ENCODE measurements at places on chromosomes 11 and 22.

- no peak overlapping the region for H3K4me3 ChIP-seq
- no peak for DNase-seq
- no peak overlapping the region for H3K27ac ChIP-seq
- peaks cover 7% of the 10 kb centered on the region for H3K27me3 ChIP-seq
- H3K4me1 ChIP-seq = no peaks in the 10 kb centered on the region
Observed at GRCh38 chr11:128776424-128777284, 82.8 kb downstream of the FLI1 start.

- H3K27ac ChIP-seq = no peak overlapping the region
- no peak for DNase-seq
Observed at GRCh38 chr11:96704847-96705246, 315.0 kb downstream of the JRKL start.

DNA sequence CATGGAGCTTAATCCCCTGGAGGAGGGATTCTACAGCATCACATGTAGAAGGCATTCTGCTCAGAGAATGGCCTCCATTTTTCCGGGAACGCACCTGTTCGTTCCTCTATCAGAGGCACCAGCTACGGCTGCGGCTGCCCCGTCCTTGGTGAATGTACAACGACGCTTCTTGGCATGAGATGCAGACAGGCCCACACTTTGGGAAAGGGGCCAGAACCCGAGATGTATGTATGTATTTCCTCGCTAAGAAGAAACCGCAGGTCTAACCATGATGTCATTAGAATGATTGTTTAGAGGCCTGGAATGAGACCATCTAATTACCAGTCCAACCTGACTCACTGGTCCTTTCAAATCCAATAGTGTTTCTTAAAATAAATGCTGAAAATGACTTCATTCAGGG, 1293.4 kb downstream of the TBC1D22A start:
- H3K27ac ChIP-seq = no peak overlapping the region
- H3K4me1 ChIP-seq = no peaks in the 10 kb centered on the region
- no peak for DNase-seq
- H3K36me3 ChIP-seq = no peaks in the 10 kb centered on the region
- H3K4me3 ChIP-seq = no peak overlapping the region

GRCh38 chr11:93491973-93492372, 51.2 kb downstream of the SMCO4 start:
- H3K27ac ChIP-seq = no peak overlapping the region
- H3K4me1 ChIP-seq = peaks cover 23% of the 10 kb centered on the region
- no peaks in the 10 kb centered on the region for H3K36me3 ChIP-seq
- H3K27me3 ChIP-seq = no peaks in the 10 kb centered on the region
- no peak overlapping the region for H3K4me3 ChIP-seq

- H3K4me3 ChIP-seq = no peak overlapping the region
- no peak overlapping the region for H3K27ac ChIP-seq
- DNase-seq = no peak
- no peaks in the 10 kb centered on the region for H3K4me1 ChIP-seq
- no peaks in the 10 kb centered on the region for H3K36me3 ChIP-seq
Observed at GRCh38 chr11:14179116-14179820, 179.7 kb downstream of the RRAS2 start.

DNA sequence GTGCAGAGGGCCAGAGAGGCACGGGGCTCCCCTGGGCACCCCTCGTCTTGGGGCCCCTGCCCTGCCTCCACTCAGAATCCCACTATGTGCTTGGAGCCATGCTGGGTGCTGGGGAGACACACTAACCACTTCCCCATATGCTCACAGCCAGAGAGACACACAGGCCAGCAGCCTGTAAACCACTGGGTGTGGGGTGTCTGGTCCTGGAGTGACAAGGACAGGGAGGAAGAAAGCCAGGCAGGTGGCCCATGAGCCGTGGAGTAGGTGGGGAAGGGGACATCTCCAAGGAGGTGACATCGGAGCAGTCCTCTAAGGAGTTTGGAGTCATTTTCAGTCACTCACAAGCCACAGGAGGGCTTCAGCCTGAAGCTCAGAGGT, 58.9 kb downstream of the CDKN1C start:
- no peaks in the 10 kb centered on the region for H3K36me3 ChIP-seq
- no peak for DNase-seq
- peaks cover 20% of the 10 kb centered on the region for H3K4me1 ChIP-seq
- H3K27me3 ChIP-seq = no peaks in the 10 kb centered on the region

GRCh38 chr11:123301696-123302400, 106.8 kb upstream of the CLMP start:
- peak; percentile 30 for DNase-seq
- no peaks in the 10 kb centered on the region for H3K27me3 ChIP-seq
- H3K27ac ChIP-seq = no peak overlapping the region
- no peaks in the 10 kb centered on the region for H3K4me1 ChIP-seq
- H3K36me3 ChIP-seq = no peaks in the 10 kb centered on the region
- H3K4me3 ChIP-seq = peak overlapping the region; percentile 26

DNA sequence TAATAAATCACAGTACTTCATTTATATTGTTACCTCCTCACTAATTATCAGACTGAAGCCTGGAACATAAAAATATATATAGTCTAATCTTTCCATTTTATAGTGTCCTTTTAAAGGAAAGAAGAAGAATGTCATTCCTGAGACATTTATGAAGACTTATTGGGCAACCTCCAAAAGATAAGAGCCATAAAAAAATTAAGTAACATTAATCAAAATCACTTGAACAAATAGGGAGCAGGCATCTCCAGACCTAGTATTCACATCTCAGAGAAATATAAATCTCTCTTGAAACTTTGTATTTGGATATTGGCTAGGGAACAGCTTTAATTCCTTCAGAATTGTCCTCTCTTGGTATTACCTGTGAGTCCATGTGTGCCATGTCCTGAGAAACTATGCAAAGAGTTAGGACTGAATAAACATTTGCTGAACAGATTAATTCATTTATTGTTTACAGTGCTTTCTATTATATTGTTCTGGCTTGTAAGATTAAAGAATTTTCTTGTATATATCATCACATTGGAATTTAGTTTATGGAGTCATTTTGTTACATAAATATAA, 530.5 kb upstream of the LRRC4C start:
- no peaks in the 10 kb centered on the region for H3K27me3 ChIP-seq
- no peak overlapping the region for H3K4me3 ChIP-seq
- DNase-seq = no peak
- H3K36me3 ChIP-seq = no peaks in the 10 kb centered on the region
- H3K27ac ChIP-seq = no peak overlapping the region

GRCh38 chr11:77198440-77198849, 70.4 kb downstream of the MYO7A start:
- DNase-seq = no peak
- no peak overlapping the region for H3K27ac ChIP-seq
- H3K4me1 ChIP-seq = no peaks in the 10 kb centered on the region
- no peak overlapping the region for H3K4me3 ChIP-seq
- H3K36me3 ChIP-seq = no peaks in the 10 kb centered on the region

GRCh38 chr11:100757646-100758045, 70.6 kb downstream of the ARHGAP42 start:
- H3K4me1 ChIP-seq = no peaks in the 10 kb centered on the region
- no peaks in the 10 kb centered on the region for H3K27me3 ChIP-seq

DNA sequence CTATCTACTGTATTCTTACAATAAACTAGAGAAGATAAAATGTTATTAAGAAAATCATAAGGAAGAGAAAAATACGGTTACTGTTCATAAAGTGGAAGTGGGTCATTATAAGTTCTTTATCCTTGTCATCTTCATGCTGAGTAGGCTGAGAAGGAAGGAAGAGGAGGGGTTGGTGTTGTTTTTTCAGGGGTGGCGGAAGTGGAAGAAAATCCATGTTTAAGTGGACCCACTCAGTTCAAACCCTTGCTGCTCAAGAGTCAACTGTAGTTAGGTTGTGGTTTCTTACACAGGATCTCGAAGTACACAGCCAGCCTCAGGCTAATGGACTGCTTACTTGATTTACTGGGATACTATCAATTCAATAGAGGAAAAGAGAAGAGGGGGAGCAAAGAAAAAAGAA, 63.1 kb downstream of the PIWIL4 start:
- no peaks in the 10 kb centered on the region for H3K4me1 ChIP-seq
- no peaks in the 10 kb centered on the region for H3K27me3 ChIP-seq
- no peak for DNase-seq
- no peaks in the 10 kb centered on the region for H3K36me3 ChIP-seq
- no peak overlapping the region for H3K27ac ChIP-seq

GRCh38 chr22:44550711-44551491, 52.9 kb upstream of the RTL6 start:
- H3K27me3 ChIP-seq = no peaks in the 10 kb centered on the region
- peak overlapping the region; percentile 31 for H3K27ac ChIP-seq
- H3K4me3 ChIP-seq = peak overlapping the region; percentile 21
- peak; percentile 39 for DNase-seq
- H3K4me1 ChIP-seq = peaks cover 3% of the 10 kb centered on the region

GRCh38 chr11:1702506-1702905, 5.5 kb downstream of the KRTAP5-6 start:
- no peaks in the 10 kb centered on the region for H3K36me3 ChIP-seq
- H3K4me1 ChIP-seq = no peaks in the 10 kb centered on the region
- H3K27ac ChIP-seq = no peak overlapping the region
- H3K27me3 ChIP-seq = no peaks in the 10 kb centered on the region
- no peak overlapping the region for H3K4me3 ChIP-seq

DNA sequence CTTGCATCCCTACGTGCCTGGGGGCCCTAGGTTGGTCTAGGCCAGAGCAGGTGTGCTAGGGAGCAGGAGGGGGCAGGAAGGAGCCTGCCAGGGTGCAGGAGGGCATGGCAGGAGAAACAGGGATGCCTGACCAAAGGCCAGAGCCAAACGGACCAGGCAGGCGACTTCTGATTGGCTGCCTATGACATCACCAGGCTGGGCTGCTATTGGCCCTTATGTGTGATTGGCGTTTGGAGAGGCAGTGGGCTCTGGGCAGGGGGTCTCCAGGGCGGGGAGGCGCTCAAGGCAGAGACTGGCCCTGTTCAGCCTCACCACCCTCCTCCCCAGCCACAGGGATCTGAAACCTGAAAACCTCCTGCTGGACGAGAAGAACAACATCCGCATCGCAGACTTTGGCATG, 44.4 kb downstream of the MOB2 start:
- H3K4me1 ChIP-seq = no peaks in the 10 kb centered on the region
- DNase-seq = no peak
- no peak overlapping the region for H3K4me3 ChIP-seq
- no peak overlapping the region for H3K27ac ChIP-seq
- H3K27me3 ChIP-seq = peaks cover 3% of the 10 kb centered on the region

GRCh38 chr11:119305556-119306372, 11.2 kb downstream of the MCAM start:
- no peaks in the 10 kb centered on the region for H3K4me1 ChIP-seq
- no peak overlapping the region for H3K4me3 ChIP-seq
- H3K27me3 ChIP-seq = no peaks in the 10 kb centered on the region
- no peak for DNase-seq
- no peaks in the 10 kb centered on the region for H3K36me3 ChIP-seq
- H3K27ac ChIP-seq = peak overlapping the region; percentile 5

DNA sequence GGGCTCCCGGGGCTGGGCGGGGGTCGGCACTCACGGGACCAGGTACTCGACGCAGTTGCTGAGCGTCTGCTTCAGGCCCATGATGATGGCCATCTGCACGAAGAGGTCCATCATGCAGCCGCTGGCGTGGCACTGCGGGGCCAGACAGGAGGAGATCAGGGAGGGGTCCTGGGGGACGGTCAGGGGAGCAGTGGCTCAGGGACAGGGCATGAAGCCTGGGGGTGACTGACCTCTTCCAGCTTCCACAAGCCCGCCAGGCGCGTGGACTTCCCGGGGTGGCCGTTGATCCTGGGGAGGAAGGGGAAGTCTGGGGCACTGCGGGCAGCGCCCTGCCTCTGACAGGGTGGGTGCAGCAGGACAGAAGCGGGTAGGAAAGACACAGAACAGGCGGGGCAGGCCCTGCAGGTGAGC, 6.1 kb upstream of the SIGIRR start:
- no peak for DNase-seq
- H3K27ac ChIP-seq = no peak overlapping the region
- H3K27me3 ChIP-seq = no peaks in the 10 kb centered on the region
- H3K4me1 ChIP-seq = peaks cover 2% of the 10 kb centered on the region

DNA sequence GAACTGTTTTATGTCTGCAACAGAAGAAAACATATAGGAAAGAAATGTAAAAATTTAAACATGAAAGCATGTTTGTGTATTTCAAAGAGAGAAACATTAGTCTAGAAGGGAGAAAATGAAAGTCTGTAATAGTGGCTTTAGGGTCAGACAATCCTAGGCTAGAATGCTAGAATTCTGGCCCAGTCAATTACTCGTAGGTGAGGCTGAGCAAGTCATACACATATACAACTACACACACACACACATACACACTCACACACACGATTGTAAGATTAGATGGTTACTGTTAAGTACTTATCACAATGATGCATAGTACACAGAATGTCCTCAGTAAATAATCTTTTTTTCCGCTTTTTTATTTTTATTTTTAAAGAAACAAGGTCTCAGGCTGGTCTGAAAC, 37.7 kb upstream of the PCF11 start:
- H3K27ac ChIP-seq = peak overlapping the region; percentile 44
- H3K36me3 ChIP-seq = no peaks in the 10 kb centered on the region
- no peak for DNase-seq
- H3K27me3 ChIP-seq = no peaks in the 10 kb centered on the region
- H3K4me1 ChIP-seq = no peaks in the 10 kb centered on the region

GRCh38 chr11:15095736-15096228, 18.9 kb upstream of the INSC start:
- no peaks in the 10 kb centered on the region for H3K4me1 ChIP-seq
- H3K36me3 ChIP-seq = no peaks in the 10 kb centered on the region
- H3K4me3 ChIP-seq = no peak overlapping the region
- no peak overlapping the region for H3K27ac ChIP-seq
- H3K27me3 ChIP-seq = no peaks in the 10 kb centered on the region
- no peak for DNase-seq

DNA sequence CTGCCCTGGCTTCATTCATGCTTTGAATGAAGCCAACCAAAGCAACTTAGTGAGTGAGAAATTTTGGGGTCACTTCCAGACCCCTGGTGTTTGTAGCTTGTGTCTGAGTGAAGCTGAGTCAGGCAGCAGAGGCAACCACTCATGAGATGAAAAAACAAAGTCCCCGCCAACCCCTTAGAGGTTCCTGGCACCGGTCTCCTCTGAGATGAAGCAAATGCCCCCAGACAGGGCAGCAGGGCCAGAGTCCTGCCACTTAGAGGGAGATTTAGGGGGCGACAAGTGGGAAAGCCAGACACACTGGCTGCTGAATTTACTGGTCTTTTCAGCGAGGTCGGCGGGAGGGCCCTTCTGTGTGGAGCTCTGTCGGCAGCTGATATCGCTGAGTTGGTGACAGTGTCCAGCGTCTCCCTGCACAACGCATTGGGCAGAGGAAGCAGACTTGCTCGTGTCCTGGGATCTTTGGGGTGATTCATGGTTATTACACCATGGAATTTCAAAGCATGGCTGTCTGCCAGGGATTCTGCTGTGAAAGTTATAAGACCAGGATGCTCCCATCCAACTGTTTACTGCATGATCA, 482.6 kb downstream of the MIAT start:
- H3K27ac ChIP-seq = no peak overlapping the region
- H3K36me3 ChIP-seq = no peaks in the 10 kb centered on the region

DNA sequence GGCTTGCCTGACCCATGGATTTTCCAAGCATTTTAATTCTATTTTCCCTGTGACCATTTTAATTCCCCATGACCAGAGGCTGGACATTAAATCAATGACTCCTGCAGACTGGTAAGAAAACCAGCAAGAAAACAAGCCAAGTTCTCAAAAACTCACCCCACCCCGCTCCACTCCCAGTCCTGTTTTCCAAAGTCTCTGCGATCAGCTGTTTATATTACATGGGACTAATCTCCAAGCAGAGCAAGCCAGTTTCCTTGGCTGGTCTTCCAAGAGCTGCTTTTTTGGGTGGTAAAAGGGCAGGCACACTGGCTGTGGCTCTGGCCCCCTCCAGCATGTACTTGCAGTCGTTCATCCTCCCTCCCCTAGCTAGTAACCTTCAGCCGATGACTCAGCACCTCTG, 97.9 kb downstream of the RRAS2 start:
- H3K27me3 ChIP-seq = no peaks in the 10 kb centered on the region
- no peaks in the 10 kb centered on the region for H3K36me3 ChIP-seq
- no peaks in the 10 kb centered on the region for H3K4me1 ChIP-seq
- no peak overlapping the region for H3K27ac ChIP-seq
- no peak for DNase-seq
